Stimulated activated CD4-positive, alpha-beta T cell treated with anti-CD3 and anti-CD28 coated beads, TNF-alpha, amount 100 ng/mL, for 24 hours (primary cell): ENCODE measurements at places on chromosomes 2 and 18.

DNA sequence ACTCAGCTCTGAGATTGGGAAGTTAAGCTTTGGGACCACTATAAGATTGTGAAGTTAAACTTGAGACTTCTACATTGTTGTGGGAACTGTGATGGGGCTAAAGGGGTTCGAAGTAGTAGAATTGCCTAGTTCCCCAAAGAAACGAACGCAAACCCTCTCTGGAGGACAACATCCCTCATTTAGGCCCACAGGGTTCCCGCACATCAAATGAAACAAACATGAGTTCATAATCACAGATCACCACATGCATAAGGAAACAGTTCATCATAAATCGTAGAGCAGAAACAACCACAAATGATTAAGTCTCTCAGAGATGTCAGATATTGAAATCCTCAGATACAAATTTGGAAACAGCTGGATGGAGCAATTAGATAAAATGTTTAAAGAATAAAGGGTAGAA is 55.9 kb upstream of the HPCAL1 start:
- no peak for DNase-seq

GRCh38 chr2:111025288-111025687 is 95.4 kb upstream of the BCL2L11 start:
- DNase-seq = no peak

DNA sequence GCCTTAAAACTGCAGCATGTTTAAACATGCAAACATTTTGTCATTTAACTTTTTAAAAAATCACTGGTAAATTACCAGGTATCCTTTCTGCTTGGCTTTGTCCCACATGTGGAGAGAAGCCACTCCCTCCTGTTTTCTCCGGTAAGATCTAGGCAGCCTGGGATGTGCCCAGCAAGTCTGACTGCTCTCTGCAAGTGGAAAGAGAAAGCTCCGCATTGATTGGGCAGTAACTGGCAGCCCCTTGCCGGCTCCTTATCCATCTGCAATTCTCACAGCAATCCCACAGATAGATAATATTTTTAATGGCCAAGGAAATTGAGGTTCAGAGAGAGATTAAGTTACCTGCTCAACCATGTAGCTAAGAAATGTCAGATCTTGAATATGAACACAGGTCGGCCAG is 136.1 kb downstream of the TMEM200C start:
- no peak for DNase-seq

GRCh38 chr2:88099798-88100488 is 27.9 kb downstream of the FABP1 start:
- DNase-seq = no peak

- DNase-seq = no peak
These were observed 289.3 kb downstream of the FSIP2 start for GRCh38 chr2:186027922-186028321.

DNA sequence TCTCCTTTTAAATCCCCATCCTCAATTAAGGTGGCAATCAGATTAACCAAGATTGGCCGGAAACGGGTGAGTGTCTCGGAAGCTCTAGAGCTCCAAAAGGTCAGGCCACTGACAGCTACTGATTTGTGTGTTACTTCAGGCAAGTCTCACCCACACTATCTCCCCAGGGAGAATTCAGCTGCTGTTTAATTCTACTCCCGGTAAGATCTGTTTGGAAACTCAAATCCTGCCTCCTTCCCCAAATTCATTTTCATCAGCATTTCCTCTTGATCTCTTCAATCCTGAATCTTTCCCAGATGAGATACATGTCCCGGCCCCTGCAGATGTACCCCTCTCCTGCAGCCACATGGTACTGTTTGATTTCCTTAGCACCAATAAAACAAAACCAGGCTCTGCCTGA is 34.9 kb downstream of the EFR3B start:
- no peak for DNase-seq

DNA sequence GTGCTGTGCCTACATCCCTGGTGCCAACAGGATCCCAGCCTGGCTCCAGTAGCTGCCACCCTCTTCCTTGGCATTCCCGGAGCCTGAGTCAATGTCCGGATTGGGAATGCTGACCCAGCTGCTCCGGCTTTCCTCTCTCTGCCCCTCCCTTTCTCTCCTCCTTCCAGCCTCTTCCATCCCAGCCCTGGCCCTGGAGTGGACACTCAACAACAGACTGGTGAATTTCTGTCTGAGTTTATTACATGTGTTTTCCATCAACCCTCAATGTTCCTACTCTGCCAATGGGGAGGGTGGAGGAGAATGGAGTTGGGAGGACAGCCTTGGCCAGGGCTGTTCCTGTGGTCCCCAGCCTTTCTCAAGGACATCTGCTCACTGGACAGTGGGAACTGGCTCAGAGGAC is 917 bp upstream of the PRKAG3 start:
- no peak for DNase-seq

DNA sequence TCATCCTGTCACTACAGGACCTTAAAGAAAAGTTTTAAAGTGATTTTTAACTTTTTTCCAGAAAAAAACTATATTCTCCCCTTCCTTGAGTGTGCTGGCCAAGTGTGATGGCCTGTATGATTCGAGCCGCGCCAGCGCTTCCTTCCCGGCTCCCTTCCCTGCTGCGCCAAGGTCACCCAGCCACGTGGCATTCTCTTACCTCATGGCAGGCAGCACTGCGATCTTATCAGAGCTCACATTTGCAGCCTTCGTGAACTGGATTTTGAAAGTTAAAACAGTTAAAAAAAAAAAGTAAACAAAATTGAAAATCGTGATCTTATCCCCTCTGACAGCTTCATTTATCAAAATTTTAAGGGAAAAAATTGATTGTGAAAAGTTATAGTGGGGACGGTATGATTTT is 279.8 kb downstream of the PTGR3 start:
- DNase-seq = no peak

- no peak for DNase-seq
These were observed 22.1 kb downstream of the GPR39 start for GRCh38 chr2:132438691-132439090.

GRCh38 chr18:9925369-9925768 is 11.6 kb downstream of the VAPA start:
- DNase-seq = no peak
